ENCODE measurements at places on chromosomes 1 and 21.

- no peak for DNase-seq
Observed at GRCh38 chr1:243416495-243416894, 160.7 kb downstream of the SDCCAG8 start.

DNA sequence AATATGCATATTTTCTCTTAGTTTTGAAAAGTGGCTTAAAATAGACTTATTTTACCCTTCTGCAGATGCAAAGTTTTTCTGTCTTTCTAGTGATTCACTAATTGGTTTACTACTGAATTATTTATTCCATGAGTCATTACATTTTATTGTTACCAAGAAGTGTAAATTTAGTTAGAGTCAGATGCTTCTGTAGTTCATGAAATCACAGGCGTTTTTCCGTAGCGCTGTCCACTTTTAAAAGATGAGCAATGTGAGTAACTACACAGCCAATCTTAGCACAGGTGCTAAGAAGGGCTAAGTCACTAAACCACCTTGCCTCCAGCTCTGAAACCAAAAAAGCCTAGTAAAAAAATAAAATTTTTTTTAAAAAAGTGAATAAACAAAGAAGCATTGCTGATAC is 24.7 kb downstream of the RGS13 start:
- DNase-seq, result no peak

GRCh38 chr1:34777519-34778321 is 3.3 kb upstream of the GJB3 start:
- DNase-seq, result no peak

DNA sequence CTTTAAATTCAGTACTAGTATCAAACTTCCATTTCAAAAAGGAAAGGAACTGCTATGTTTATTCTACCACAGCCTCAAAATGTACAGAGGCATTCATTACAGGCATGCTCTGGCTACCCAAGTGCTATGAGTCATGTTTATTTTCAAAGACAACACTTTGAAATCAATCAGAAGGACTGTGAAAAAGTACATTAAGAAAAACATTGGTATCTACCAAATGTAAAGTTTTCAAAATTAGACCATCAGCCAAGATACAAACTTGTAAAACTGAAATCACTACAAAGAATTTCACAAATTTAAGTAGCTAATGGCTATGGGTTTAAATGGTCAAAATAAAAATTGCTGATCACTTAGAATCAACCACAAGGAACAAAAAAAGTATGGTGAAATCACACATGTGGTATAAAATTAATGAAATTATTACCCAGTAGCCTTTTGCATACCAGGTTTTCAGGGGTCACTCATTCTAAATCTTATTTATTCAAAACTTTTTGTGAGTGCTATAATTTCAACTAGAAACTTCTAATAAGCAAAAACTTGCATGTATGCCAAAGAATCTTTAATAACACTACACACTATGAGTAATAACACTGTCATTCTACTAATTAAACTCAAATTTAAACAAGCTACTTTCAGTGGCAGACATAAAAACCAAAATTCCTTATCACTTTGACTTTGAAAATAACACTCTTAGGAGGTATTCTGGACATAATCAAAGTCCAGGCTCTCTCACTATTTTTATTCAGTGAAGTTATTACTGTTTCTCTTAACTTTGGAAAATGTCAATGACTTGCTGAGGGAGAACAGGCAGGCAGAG is 49.2 kb downstream of the ENAH start:
- DNase-seq, result no peak

GRCh38 chr1:204145033-204145504 is 6.8 kb downstream of the ETNK2 start:
- no peak for DNase-seq

DNA sequence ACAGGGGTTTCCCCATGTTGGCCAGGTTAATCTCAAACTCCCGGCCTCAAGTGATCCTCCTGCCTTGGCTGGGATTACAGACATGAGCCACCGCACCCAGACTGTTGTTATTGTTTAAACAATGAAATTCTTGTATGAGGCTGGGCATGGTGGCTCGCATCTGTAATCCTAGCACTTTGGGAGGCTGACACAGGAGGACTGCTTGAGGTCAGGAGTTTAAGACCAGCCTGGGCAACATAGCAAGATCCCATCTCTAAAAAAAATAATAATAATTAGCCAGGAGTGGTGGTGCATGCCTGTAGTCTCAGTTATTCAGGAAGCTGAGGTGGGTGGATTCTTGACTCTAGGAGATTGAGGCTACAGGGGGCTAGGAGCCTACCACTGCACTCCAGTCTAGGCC is 6.7 kb upstream of the WDTC1 start:
- no peak for DNase-seq

DNA sequence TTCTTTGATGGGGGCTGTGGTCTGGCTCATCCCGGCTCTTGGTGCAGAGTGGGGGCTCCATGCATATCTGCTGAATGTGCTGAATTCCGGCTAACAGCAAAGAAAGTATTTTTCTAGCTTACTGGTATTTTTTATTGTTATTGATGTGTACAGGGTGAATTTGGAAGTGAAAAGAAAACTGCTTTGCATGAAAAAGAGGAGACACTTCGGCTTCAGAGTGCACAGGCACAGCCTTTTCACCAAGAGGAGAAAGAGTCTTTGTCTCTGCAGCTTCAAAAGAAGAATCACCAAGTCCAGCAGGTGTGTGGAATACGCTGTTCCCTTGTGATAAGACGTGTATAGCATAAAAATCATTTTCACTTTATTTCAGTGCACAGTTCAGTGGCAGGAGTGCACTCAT is 57.6 kb downstream of the PCNT start:
- no peak for DNase-seq

DNA sequence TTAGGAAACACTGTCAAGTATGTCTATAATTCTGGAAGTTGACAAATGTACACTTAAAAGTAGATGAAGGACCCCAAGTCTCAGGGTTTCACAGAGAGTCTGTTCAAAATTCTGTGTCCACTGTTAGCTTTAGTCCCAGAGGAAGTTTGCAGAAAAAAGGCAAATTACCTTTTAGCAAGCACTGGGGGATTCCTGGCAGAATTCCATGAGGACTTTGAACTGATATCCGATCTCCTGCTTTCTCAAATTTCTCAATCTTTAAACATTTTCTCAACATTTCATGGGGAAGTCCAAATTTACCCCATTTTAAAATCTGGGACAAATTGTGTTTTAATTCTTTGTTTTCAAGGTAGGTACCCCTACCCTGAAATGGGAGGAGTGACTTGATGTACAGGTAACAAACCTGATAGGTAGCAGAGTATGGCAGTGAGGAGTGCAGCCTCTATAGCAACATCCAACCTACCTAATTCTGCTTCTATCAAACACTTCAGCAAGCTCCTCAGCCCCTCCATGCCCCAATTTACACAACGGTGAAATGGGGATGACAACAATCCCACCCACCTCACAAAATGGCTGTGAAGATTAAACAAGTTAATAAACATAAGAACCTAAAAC is 344.9 kb downstream of the OMA1 start:
- no peak for DNase-seq

GRCh38 chr21:15483138-15483780 is 246.5 kb upstream of the USP25 start:
- DNase-seq, result no peak

GRCh38 chr1:234295068-234295467 is 78.2 kb upstream of the COA6 start:
- no peak for DNase-seq

DNA sequence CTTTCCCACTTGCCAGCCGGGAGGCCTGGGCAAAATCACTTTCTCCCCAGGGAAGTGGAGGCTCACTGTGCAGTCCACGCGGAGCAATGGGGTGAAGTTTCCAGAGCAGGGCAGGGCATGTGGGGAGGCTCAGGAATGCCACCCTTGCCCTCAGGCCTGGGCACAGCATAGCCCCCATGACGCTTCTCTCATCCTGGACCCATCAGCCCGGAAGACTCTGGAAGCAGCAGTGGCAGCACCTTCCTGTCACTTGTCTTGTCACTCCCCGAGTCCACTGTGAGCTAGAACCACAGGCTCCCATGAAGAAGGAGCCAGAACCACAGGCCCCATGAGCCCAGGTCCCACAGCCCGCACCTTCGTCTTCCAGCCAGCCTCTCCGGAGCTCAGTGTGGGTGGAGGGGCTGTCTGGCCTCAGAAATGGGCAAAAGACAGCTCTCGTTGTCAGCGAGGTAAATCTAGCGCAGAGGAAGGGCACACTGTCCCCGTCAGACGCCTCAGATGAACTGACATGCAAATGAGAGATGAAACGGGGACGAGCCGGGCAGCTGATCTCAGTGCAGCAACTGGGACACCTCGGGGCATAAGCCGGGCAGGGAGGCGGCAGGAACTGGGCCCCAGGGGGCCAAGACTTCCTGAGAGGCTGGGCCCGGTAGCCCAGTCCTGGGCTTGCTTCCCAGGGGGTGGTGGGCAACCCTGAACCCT is 6.1 kb downstream of the PDE9A start:
- DNase-seq, result no peak

- no peak for DNase-seq
Observed at GRCh38 chr1:217617126-217617525, 13.8 kb downstream of the GPATCH2 start.

DNA sequence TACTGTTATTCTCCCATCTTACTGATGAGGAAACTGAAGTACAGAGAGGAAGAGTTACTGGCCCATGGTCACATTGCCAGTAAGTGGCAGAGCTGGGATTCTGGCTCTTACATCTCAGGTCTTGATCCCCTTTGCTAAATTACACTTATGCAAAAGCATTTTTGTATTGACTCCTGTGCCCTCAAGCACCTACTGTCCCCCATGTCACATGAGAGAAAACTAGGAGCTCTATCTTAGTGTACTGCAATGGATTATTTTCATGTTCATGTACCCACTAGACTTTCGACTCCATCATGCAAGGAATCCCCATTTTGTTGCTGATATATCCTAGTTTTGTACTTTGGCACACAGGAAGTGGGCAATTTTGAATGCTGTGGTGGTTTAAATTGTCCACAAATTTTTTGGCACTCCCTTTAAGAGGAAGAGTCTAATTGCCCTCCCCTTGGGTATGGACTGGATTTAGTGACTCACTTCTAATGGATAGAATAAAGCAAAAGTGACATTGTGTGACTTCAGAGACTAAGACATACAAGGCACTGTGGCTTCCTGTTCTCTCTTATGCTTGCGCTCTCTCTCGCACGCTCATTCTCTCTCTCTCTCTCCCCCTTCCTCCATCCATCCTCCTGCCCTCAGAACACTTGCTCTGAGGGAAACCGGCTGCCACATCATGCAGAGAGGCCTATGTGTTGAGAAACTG is 43.5 kb upstream of the JAK1 start:
- DNase-seq, result no peak

DNA sequence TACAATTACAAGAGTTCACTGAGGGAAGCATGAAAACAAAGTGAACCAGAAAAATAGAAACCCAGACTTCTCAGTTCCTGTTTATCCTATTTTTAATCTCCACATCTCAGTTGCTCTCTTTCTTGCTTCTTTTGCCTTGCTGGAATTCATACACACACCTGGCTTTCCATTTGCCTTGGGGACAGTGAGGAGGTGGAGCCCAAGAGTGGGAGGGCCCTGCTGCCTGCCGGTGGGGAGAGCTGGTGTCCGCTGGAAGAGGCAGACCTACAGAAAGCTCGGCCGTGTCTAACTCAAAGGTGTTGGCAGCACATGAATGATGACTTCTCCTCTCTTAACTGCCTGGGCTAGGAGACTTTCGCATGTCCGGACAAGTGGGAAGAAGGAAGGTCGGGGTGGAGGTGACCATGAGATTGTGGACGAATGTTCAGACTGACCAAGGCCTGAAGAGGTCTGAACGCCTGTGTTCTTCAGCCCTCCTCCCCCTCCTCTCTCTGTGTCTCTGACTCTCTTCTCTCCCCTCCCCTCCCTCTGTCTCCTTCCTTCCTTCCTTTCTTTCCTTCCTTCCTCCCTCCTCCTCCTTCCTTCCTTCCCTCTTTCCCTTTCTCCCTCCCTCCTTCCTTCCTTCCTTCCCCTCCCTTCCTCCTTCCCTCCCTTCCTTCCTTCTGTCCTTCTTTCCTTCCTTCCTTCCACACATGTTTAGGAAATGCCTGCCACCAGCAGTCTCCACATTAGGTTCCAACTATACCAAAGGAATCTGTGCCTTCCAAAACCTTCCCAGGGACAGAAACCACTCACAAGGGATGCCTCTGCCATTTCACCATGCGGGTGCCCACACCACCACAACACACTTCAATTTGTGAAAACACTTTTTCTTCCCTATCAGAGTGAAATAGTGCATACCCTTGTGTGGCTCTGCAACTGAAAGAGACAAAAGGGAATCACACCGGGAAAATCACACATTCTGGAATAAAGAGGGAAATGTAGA is 157.3 kb upstream of the RUNX1 start:
- DNase-seq, result no peak

DNA sequence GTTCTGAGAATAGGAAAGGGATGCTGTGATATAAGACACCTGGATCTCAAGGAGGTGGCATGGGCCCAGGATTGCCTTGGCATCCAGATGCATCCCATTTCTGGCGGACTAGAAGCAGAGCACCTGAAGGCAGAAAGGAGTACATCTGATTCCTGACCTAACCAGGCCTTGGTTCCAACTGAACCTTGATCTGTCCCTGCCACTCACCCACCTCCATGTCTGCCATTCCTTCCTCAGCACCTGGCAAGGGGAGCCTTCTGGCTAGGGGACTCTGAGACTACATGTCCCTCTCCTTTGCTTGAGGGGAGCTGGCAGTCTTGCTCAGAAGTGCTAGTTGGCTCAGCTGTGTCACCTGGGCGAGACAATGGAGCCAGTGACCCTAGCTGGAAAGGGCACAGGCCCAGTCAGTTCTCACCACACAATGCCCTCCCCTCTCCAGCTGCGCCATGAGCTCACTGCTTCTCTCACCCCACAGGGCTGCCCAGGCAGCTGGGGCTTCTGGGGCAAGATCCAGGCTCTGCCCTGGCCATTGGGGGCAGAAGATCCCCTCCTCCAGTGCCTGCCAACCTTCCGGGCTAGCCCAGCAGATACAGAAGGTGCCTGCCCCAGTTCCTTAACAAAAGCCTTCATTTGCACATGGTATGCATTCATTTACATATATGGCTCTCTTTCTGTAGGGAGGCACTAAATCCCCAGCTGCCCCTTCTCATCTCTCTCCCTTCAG is 2.9 kb downstream of the IGSF8 start:
- DNase-seq, result no peak

DNA sequence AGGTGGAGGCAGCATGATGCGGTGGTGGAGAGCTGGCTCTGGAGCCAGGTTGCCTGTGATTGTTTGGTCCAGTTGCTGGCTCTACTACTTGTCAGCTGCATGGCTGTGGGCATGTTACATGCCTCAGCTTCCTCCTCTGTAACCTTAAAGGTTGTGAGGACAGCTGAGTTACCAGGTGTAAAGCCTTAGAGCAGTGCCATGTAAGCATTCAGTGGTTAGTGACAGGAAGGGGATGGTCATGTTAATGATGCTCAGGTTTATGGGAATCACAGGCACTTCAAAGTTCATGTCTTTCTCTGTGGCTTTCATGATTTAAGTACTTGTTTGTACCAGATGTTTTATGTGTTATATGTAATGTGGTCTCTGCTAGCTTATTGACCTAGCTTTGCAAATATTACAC is 32.6 kb downstream of the PTGFRN start:
- DNase-seq, result no peak

GRCh38 chr1:25666460-25666859 is 49.9 kb downstream of the MAN1C1 start:
- DNase-seq, result no peak

- no peak for DNase-seq
Observed at GRCh38 chr1:151680391-151680790, 36.2 kb downstream of the CELF3 start.
